Stimulated activated CD4-positive, alpha-beta T cell treated with anti-CD3 and anti-CD28 coated beads, Interleukin-4, amount 100 ng/mL, for 48 hours (primary cell): ENCODE measurements at places on chromosomes 6 and 20.

DNA sequence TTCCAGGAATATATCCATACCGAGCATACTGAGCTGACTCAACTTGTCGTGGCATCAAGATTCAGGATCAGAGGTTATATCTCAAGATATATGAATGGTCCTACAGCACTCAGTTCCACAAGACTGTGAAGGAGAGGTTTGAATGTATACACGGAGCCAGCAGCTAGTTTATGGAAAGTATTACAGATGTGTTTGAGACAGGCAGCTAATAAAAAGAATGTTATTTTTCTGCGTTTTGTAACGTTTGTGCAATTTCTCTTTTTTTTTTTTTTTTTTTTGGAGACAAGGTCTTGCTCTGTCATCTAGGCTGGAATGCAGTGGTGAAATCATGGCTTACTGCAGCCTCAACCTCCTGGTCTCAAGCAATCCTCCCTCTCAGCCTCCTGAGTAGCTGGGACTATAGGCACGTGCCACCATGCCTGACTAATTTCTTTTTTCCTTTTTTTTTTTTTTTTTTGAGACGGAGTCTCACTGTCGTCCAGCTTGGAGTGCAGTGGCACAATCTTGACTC is 3.4 kb upstream of the FAM110A start:
- DNase-seq = no peak

GRCh38 chr6:166683477-166683876 is 56.4 kb upstream of the RPS6KA2 start:
- DNase-seq = no peak

DNA sequence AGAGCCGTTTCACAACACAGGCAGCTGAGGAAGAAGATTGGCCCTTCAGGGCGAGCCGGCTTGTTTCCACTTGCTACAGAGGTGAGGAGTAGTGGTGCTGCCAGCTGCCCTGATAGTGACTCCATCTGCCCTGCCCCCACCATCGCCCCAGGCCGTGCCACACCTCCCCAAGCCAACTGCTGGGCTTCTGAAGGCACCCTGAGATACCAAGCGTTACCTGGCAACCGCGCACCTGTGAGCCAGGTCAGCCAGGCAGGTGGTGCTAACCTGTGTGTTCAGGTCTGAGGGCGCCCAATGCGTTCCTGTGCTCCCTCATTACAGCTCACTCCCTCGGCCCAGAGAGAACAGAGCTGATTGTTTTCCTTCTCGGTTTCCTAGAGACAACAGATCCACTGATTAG is 299.1 kb upstream of the ID4 start:
- DNase-seq = no peak

DNA sequence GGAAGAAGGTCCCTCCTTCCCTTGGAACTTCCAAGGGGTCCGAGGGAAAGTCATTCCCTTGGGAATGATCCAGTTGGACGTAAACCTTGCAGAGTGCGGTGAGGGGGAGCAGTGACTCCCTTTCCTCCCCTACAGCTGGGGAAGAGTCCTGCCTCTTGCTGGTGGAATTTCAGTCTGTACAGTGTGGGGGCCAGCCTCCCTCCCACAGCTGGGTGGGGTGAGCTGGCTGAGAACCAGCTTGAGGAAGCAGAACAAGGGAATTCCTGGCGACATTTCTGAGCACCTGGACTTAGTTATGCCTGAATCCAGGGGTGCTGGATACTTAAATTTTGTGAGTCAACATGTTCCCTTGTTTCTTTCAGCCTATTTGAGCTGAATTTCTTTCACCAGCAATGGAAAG is 152.0 kb downstream of the ANKRD60 start:
- no peak for DNase-seq

GRCh38 chr6:22651731-22652130 is 82.4 kb downstream of the HDGFL1 start:
- DNase-seq = no peak

GRCh38 chr6:35718911-35719381 is 17.9 kb upstream of the ARMC12 start:
- peak; percentile 24 for DNase-seq

DNA sequence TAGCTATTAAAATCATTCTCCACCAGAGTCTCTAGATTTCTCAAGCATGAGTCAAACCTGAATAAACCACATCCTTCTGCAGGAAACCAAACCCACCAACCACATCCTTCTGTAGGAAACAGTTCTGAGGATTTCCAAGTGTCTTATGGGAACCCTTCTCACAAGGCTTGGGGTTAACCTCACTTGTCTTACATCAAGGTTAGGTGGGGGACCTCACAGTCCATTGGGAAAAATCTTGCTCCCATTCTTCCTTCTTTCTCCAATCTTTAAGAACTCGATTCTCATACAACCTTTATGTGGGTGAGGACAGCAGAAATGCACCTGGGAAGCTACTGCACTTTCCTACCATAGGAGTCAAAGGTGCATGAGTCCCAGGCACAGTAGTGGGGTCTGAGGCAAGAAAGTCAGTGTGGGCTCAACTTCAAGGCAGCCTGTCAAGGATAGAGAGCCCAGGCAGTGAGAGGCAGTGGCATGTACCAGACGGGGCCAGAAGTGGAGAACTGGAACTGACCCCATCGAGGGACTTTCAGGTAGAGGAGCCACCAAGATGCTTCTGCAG is 114.5 kb downstream of the SLC22A3 start:
- DNase-seq = no peak

DNA sequence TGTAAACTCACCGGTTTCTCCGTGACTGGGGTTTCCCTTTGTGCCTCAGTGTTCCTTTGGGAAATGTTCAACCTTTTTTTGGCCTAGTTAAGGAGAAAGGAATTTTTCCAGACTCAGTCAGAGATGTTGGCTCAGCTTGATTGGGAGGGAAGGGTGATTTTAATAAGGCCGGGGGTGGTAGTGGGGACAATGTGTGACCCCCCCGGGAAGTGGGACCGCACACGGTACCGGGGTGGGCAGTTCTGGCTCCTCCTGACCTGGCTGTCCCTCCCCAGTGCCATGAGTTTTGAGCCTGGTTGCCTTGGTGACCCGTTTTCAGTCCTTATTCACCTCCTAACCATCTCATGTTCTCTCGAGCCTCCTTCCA is 132.7 kb downstream of the SNX5 start:
- DNase-seq = no peak

GRCh38 chr20:49699200-49699992 is 14.3 kb downstream of the B4GALT5 start:
- DNase-seq = no peak

DNA sequence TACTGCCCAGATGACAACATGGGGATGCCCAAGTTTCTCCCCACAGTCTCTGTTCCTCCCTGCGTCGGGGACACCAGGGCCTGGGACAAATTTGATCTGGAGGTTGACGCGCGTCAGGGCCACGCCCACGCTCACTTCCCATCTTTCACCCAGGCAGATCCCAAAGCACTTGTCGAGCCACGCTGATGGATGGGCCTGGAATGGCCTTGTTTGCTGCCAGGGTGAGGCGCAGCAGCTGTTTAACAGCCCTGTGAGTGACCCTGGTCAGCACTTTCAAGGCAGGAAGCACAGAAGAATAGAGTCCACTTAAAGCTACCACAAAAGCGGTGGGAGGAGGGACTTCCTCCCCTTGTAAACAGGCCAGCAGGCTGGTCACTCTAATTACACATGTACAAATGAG is 324.7 kb upstream of the JARID2 start:
- no peak for DNase-seq

DNA sequence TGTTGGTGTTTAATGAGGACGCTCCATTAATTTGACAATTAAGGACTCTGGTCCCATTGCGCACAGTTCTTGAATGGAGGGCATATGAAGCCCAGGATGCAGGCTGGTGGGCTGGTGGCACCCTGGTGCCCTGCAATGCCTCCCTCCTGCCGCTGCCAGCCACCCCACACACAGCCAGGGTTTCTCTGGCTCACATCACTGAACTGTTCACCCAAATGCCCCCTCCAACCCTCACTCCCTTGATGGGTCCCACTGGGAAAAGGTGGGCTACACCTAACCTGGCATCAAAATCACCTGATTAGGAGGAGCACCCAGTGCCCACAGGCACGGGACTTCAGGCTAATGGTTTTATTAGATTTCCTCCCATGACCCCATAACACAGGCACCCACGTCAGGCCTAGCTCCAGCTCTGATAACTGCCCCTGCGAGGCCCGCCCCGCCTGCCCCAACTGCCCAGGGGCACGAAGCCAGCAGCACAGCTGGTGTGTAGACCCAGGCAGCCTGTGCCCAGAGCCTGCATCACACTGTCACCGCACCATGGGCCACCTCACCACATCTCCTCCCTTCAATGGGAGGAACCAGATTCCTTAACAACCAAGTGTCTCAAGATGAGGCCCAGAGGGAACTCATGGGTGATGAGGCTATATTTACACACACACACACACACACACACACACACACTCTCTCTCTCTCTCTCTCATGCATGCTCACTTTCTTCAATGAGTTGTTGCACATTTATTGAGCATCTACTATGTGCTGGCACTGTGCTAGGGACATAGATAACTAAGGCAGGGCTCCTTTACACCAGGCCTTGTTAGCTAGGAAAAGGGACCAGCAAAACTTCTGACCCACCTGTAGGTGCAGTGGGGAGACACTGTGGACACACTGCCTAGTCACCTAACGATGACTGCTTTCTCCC is 107.3 kb downstream of the NOL4L start:
- DNase-seq = no peak

DNA sequence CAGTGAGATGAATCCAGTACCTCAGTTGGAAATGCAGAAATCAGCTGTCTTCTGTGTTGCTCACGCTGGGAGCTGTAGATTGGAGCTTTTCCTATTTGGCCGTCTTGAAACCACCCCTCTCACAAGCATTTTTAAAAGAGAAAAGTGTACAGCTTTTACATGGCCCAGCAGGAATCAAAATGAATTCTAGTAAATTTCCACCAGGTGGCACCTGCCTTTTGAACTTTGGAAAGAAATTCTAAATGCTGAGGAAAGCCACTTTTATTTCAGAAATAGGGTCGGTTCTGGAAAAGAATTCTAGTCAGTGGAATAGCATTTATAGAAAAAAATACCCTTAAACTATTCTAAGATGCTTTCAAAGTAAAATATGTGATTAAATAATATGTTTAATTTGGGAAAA is 647.8 kb downstream of the CD109 start:
- DNase-seq = no peak

GRCh38 chr6:109296971-109297372 is 85.3 kb downstream of the CD164 start:
- no peak for DNase-seq

DNA sequence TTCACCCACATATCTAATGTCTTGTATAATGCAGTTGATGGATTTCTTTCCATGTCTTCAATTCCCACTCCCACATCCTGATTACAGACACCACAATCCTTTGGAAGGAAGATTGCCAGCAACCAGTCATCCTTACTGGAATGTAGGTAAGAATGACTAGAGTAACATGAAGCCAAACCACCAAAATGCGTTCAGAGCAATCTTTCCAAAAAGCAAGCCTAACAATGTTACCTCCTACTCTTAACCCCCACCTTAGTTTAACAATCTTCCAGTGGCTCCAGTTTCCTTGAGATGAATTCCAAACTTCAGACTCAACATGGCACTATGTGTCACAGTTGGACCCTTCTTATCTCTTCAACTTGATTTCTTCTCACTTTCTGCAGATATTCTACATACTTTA is 685.6 kb downstream of the DOK5 start:
- no peak for DNase-seq
